ENCODE measurements at places on chromosomes 11 and 22.

DNA sequence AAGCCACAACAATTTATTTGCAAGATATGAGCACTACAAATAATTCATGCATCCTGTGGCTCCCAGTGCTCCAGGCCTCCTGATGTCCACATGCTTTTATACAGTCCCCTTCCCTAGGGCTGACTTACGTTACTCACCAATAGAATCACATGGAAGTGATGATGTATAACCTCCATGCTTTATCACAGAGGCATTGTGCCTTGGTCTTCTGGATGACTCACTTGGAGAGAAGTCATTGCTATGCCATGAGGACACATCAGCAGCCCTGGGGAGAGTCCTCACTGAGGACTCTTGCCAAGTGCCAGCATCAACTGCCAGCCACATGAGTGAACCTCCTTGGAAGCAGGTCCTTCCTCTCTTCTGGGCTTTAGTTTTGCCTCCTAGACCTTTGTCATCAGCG, 22.0 kb upstream of the IGSF9B start:
- DNase-seq, result no peak

- no peak for DNase-seq
Observed at GRCh38 chr11:121082670-121083069, 18.4 kb upstream of the TECTA start.

- DNase-seq, result peak; percentile 64
Observed at GRCh38 chr11:60978546-60979380, 7.3 kb downstream of the CD6 start.

GRCh38 chr11:74001822-74002286, 7.0 kb downstream of the UCP3 start:
- DNase-seq, result no peak

- no peak for DNase-seq
Observed at GRCh38 chr22:29821291-29822016, 16.6 kb downstream of the ASCC2 start.

DNA sequence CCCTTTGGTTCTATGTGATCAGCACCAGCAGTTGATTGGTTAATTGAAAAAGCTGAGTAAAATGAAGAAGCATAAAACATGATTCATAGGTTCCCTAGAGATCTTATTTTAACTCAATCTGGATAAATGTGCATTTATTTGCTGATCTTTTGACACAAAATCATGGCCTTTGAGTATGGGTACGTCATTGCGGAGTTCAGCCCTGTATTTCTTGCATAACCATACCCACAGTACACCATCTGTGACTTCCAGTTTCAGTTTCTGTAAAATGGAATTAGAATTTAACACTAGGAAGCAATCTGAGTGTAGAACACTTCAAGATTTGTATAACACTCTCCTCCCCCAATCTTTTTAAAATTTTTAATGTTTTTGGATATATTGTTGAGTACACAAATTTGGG, 358.2 kb downstream of the DDX10 start:
- DNase-seq, result no peak

DNA sequence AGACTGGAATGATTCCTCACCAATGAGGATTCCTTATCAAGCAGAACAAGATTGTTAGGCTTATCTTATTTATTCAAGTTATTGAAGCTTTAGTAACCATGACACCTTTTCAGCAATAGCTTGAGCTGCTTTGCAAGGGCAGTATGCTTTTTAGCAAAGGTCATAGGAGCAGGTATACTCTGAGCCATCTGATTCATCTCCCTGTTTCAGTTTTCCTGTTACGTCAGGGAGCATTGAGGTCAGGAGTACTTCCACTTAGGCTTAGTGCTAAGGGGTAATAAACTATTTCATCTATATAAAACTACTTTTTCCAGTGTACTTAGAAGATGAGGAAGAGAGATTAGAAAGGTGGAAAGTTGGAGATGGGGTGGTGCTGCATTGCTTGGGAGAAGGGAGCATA, 17.7 kb upstream of the ANKRD42 start:
- no peak for DNase-seq

GRCh38 chr11:78350091-78350645, 67.5 kb downstream of the GAB2 start:
- no peak for DNase-seq

DNA sequence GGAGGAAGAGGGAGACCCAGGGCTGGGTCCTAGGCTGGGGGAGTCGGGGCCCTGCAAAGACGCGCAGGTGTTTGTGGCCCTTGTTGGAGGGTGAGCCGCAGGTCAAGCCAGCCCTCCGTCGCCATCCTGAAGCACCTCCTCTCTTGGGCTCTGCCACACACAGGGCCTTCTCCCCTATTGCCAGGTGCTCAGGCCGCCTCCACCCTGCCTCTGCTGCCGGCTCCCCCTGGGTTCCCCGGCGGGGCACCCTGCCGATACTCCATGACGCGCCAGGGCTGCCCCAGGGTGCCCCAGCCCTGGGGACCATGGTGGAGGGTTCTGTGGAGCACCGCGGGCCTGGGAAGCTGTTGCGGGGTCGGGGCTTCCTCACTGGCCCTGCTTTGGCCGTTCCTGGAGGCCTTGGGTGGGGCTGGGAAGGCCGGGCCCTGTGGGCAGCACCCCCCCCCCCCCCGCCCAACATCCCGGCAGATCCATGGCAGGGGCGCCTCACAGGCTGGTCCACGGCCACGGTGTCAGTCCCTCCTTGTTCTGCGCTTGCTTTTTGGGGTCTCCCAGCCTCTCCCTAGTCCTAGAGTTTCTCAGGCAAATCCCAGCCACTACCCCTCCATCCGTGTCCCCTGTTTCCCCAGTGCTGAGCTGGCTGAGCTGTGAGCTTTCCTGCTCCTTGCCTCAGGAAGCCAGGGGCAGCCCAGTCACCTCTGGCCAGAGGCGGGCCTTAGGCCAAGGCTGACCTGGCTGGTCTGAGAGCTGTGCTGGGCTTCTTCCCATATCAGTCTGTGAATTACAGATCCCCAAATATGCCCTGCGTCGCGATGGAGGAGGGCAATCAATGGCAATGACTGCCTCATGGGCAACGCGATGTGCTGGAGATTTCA, 2.3 kb upstream of the ADORA2A start:
- DNase-seq, result no peak

DNA sequence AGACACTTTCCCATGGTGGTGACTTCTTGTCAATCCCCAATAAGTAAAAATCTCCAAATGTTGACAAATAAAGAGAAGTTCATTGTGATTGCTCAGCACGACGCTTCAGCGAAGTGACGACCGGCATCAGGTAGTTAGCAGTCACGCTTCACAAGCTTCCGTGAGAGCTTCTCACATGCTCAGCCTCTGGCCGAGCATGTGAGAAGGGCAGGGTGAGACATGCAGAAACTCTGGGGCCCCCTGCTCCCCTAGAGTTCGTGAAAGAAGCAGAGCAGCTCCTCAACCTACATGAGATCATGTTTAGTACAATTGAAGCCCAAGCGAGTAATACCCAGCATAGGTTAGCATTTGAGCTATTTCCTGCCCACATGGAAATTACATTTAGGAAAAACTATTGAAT, 4.4 kb upstream of the C11orf16 start:
- no peak for DNase-seq

DNA sequence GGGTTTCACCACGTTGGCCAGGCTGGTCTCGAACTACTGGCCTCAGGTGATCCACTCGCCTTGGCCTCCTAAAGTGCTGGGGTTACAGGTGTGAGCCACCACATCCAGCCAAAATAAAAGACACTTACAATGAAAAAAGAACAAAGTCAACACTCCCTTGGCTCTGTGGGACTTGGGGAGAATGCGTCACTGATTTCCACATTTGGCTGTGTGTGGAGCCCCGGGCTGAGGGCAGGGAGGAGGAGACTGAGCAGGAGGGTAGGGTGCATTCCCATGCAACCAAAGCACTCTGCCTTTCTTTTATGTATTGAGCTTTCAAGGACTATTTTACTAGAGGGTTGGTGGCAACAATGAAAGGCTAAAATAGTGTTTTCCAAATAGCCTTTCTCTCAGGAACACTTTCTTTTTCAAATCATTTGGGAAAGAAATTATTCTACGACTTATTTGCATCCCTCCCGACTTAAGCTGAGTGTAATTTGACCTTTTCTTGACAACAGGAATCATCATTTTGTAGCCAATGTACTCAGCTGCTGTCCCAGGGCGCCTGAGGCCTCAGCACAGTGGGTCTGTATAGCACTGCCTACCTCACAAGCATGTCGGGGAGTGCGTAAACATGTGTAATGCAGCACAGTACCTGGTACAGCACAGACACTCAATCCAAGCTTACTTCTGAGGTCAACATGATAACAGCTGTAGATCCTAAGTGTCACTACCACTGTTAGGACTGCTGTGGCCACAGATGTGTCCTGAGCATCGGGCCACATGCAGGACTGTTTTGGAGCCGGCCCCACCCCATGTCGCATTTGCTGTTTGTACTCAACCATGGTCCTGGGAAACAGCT, 10.1 kb upstream of the SERPIND1 start:
- DNase-seq, result no peak

Data from stimulated activated naive CD4-positive, alpha-beta T cell treated with Interleukin-2 at 50 U/mL for 16 hours (primary cell).